ENCODE measurements at places on chromosomes 16 and 17.

GRCh38 chr16:87332150-87332549 is 15.0 kb upstream of the C16orf95 start:
- peak; percentile 12 for DNase-seq

GRCh38 chr17:78725448-78726021 is 56.5 kb downstream of the CYTH1 start:
- DNase-seq = no peak

GRCh38 chr17:56358651-56359050 is 205.4 kb downstream of the ANKFN1 start:
- DNase-seq = peak; percentile 42

- DNase-seq = peak; percentile 44
Observed at GRCh38 chr16:13036600-13036999, 135.2 kb downstream of the SHISA9 start.

DNA sequence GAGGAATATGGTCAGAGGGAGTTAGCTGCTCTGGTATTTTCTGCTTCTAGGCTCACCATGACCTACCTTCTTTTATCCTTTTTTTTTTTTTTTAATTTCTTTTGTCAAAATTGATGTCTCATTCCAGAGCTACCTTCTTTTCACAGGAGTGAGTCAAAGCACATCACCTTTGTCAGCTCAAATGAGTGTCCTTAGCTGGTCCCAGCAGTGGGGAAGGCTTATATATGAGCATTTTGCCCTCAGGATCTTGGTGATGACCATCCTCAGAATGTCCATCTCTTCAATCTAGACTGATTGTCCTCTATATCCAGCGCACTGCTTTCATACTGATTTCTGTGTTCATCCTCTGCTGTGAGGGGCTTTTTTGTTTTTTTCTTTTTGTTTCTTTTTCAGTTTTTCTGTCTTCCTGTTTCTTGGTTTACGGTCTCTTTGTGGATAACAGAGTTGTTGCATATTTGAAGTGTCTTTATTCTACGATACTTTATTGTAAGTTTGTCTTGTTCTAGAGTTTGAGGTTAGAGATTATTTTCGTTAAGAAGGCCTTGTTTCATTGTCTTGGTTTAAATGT is 24.9 kb downstream of the CBFB start:
- DNase-seq = peak; percentile 1

- DNase-seq = no peak
Observed at GRCh38 chr16:56946767-56947603, 14.8 kb upstream of the CETP start.

Measured in PC-3 (cell line).